NCI-H748 treated with DMSO at 0.1 percent for 48 hours (cell line): ENCODE measurements at places on chromosomes 5 and 9.

GRCh38 chr5:93433422-93433821 is 147.6 kb downstream of the NR2F1-AS1 start:
- DNase-seq: no peak

- DNase-seq: no peak
Measured at GRCh38 chr5:58046371-58046770, 413.5 kb downstream of the PLK2 start.

DNA sequence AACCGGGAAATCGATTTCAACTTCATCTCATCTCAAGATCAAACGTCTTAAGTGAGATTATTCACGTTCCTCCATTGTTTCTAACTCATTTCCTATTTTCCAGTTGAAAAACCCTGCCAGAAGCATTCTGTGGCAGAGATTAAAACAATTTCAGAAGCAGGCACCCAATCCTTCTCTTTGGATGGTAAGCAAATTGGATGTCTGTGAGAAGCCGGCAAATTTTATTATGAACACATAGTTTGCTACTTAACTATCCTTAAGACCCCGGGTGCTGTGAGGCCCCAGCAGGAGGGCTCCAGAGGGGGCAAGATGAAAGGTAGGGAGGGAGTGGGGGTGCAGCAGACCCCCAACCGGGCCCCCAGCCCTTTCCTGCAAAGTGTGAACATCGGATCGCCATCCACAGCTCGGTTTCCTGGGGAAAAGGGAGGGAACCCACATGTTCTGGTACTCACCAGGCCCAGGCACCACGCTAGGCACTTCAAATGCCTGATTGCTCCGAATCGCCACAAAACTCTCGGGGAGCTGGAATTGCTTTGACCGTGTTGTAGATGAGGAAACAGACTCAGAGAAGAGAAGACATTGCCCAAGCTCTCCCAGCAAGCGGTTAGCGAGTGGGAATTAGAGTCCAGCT is 167.1 kb upstream of the MVB12B start:
- no peak for DNase-seq

DNA sequence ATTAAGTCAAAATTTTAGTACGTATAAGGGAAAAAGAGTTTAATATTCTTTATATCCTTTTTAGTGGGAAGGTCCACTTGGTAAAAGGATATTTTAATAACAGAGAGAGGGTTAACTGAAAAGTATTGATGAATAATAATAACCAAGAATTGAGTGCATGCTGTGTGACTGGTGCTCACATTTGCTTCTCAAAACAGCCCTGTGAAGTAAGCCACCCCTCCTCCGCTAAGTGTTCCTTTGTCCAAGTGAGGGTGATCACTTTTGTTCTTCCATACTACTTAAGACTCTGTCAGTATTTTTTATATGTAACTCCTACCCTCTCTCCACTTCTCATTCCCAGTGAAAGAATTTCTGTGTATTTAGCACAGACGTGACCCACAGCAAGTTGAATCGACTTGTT is 51.5 kb downstream of the SLC44A1 start:
- DNase-seq: no peak

GRCh38 chr9:92747459-92748232 is 17.0 kb downstream of the BICD2 start:
- DNase-seq: no peak

- DNase-seq: no peak
Measured at GRCh38 chr5:73747696-73748380, 121.8 kb downstream of the ARHGEF28 start.

- DNase-seq: no peak
Measured at GRCh38 chr5:17425385-17426070, 72.5 kb upstream of the TAF11L2 start.

DNA sequence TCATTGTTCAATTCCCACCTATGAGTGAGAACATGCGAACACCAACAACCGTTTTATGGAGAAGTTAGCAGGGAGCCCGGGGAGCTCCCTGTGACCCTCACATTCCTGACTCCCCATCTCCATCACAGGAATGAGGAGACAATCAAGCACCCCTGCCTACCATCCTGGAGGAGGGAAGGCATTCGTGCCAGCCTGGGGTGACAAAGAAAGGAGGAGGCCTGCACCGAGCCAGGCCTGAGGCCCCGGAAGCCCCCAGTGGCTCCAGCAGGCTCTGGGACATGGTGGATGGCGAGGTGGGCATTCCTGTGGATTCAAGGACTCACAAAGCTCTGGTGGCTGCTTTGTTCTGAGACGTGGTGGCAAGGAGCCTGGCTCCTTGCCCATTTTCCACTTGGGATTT is 36.5 kb upstream of the UGT3A1 start:
- DNase-seq: no peak

GRCh38 chr9:132943651-132944293 is 644 bp downstream of the TSC1 start:
- DNase-seq: no peak

GRCh38 chr5:34998058-34998789 is 49.5 kb downstream of the AGXT2 start:
- DNase-seq: no peak

DNA sequence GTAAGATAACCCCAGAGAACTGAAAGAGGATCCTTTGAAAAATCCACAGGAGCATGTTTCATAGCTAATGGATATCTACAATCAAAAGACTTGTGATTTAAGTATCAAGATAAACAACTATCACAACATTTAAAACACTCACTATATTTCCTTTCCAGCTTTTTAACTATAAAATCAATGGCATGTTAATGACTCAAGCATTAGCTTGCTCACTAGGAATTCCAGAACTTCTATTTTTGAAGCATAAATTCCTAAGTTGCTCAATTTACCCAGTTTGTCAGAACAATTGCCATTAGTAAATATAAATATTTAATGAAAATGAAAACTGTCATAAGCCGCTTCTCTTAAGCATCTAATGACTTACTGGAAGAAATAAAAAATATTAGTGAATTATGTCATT is 355.3 kb downstream of the PRELID2 start:
- no peak for DNase-seq

DNA sequence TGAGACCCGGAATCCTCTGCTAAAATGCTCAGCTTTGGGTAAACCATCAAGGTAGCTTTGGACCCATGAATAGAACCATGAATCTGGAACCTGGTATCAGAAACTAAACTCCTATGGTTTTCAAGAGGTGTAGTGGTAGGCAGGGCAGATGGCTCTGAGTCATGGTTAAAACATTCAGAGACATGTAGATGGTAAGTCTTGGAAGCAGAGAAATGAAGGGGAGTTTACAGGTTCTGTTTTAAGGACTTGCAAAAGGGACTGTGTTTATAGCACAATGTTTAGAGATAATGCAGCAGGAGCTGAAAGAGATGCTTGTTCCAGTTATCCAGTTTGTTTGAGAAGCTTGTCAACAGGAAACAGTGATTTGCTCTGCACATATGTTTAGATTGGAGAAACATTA is 36.0 kb upstream of the FBN2 start:
- DNase-seq: no peak

GRCh38 chr5:151134228-151134627 is 23.4 kb downstream of the ANXA6 start:
- no peak for DNase-seq

- no peak for DNase-seq
Measured at GRCh38 chr5:10565785-10566542, 2.1 kb downstream of the ANKRD33B start.

DNA sequence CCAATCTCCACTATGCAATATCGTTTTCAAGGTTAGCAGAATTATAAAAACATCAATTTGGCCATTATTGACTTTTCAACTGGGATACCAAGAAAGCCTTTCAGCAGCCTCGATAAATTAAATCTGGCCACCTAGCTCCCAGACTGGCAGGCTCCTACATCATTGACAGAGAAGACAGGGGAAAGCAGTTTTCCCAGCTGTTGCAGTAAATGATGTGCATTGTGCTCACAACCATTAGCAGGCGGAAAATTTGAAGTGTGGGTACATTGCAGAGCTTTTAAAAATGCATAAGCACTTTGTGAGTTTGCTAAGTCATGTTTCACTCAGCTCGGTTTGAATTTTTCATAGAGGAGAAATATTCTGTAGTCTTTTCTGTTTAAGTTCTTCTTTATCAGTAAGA is 297.9 kb downstream of the KCTD16 start:
- peak; percentile 78 for DNase-seq

GRCh38 chr9:7094052-7094451 is 336.3 kb downstream of the KDM4C start:
- DNase-seq: no peak

DNA sequence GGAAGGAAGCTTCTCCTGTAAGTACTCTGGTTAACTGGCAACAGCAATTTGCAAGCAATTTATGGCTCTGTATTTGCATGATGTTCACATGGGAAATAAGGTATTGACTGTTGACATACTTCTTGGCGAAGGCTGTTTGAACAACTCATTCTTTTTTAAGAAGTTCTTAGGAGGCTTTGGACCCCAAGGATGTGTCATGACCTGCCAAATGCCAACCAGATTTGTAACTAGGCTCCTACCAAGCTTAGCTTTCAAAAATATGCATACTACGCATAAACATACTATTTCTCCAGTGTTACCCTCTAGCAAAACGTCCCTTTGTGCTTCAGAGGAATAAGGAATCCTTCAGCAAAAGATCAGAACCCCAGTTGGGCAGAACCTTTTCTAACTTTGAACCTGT is 165.2 kb upstream of the MSX2 start:
- DNase-seq: no peak

- DNase-seq: no peak
Measured at GRCh38 chr9:36988848-36989247, 45.2 kb downstream of the PAX5 start.

- DNase-seq: no peak
Measured at GRCh38 chr5:112737070-112737462, 619 bp upstream of the APC start.

DNA sequence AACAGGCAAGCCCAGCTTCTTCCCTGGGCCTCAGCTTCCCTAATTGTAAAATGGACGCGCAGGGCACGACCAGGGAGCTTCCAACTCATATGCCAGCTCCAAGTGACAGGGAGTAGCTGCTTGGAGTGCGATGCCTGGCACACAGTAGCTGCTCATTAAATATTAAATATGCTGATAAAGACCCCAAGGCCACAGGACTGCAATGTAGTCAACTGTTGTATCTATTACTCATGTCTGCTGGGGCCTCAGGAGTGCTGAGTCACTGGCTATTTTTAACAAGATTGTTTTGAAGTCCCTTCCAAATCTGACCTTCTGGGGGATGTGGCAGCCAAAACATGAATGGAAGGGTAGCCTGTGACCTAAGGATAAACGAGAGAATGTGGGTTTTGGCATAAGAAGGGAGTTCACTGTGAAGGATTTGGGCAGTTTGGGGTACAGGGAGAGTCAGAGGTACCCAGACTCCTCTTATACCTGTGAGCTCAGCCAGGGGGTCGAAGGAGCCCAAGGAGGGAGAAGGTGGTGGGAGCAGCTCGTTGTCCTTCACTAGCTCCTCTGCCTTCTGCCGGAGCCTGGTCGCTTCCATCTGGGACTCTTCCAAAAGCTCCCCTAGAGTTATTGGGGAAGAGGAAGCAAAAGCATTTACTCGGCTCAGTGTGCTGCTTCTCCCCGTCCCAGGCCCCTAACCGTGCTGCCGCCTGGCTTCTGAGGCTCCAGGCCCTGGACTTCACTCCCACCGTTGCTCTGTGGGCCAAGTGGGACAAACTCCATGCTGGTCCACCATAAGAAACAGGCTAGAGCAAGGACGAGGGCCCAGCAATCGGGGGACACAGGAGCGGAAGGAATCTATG is 17.5 kb downstream of the TNIP1 start:
- DNase-seq: no peak

DNA sequence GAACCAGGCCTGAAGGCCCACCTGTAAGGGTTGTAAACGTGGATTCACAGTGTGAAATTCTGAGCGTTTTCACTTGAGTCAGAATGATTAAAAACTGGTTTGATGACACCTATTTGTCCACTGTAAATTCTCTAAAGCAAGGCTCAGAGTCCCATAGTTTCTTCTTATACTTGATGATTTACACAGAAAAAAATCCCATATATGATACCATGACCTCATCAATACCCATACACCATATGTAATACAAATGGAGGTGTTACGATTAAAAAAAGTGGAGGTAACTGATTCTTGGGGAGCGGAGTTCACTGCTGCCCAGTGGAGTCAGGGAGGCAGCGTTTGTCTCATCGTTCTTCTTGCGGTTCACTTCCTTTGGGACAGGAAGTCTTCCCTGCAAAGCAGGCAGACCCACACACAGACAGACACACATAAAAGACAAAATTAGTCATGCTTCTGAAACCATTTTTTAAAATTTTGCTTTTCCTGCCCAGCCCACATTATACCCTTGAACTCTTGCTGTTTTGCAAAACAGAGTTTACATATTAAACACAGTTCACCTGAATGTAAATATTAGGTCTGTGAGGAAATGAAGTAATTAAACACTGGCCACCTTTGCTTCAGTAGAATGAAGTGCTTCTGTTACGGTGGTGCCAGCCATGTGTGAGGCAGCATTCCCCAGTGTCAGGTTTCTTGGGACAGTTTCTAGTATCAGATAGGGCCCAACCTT is 26.2 kb downstream of the NREP start:
- DNase-seq: peak; percentile 42

- no peak for DNase-seq
Measured at GRCh38 chr5:1685066-1685465, 114.6 kb downstream of the MRPL36 start.

- no peak for DNase-seq
Measured at GRCh38 chr5:61673007-61673735, 341.1 kb downstream of the ZSWIM6 start.

DNA sequence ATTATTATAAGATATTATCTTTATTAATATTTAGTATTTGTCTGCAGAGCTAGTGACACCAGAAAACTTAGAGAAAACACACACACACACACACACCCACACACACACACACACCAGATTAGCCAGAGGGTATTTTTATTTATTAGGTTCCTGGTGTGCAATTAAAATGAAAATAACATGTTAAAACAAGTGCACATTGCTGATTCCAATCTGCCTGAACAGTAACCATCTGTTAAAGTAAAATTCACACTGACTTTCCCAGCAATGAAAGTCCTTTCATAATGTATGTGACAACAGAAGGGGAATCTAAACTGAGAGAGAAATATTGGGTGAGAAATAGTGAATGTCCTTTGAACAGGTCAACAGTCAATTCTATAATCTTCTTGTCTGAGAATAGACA is 2323.5 kb upstream of the ACO1 start:
- DNase-seq: no peak

DNA sequence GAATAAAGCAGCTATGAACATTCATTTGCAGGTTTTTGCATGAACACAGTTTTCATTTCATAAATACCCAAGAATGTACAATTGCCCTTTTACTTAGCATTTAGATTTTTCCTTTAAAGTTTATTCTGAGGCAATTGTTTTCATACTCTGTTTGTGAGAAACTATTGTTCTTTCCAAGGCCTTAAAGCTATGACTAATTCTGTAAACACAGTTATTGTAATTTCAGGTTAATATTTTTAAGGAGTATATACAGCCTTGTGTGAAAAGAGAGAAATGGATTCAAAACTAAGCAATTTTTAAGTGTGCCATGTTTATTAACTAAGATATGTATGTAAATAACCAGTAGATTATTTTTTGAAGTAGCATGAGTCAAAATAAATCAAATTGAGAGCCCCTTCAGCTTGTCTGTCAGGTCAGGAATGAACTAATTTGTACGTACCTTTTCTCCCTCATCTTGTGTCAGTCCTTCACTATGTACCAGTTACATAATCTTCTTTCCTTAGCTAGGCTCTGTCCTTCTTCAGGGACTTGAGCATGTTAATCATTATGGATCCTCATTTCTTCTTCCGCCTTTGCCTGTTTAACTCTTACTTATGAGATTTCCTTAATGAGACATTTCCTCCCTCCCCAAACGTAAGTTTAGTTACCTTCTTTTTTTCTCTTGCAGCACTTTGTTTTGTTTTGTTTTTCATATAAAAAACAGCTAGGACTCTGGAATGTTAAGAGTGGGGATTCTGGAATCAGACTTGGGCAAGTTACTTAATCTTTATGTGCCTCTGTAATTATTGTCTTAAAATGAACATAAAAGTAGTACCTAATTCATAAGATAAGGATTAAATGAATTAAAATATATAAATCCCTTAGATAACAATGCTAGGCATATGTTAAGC is 63.6 kb downstream of the NIPBL start:
- DNase-seq: no peak
